ENCODE measurements at places on chromosomes 5 and 9. TPM values are rescaled to one million over a fixed set of nuclear protein-coding genes. Genes with fewer than 3 reads are reported as not detected.
A peak's percentile ranks its signal among the peaks of the same experiment; 100 is the strongest.

MOB3B gene
- total RNA-seq: 2.5 TPM

ZCCHC10 gene
- 27.2 TPM for total RNA-seq

DNA sequence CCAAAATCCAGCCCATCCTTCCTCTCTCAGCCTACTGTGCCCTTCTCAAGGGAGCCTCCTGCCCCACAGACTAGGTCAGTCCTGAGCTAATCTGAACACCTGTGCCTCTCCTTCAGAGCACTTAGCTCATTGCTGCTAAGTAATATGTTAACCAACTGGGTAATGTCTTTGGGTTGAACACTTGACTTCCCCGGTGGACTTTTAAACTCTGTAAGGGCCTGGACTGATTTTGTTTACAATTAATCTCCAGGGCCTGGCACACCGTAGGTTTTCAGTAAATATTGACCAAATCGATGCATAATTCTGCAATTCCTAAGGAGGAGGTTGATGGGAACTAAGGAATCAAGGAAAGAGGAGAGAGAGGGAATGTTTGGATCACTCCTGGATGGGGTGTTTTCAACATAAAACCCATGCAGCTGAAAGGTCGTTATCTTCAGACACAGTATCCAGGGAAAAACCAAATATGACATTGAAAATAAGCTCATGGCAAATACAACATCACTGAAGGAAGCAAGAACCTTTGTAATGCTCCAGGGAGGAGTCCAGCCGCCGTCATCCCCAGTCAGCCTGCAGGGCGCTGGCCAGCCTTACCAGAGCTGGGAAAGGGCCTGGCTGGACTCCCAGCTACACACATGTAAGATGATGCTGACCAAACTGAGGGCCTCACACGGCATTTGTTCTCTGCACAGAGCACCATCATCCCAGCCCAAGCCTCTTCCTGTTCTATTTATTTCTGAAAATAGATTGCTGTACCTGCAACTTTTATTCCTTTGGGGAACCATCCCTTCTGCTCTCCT lies 166.3 kb downstream of the C5orf15 start:
- H3K27me3 ChIP-seq: peaks cover 26% of the 10 kb centered on the region
- no peak overlapping the region for H3K4me3 ChIP-seq
- no peaks in the 10 kb centered on the region for H3K36me3 ChIP-seq
- no peak overlapping the region for H3K27ac ChIP-seq
- no peak for DNase-seq
- H3K4me1 ChIP-seq: peaks cover 2% of the 10 kb centered on the region

GABRP gene
- not detected for total RNA-seq

DNA sequence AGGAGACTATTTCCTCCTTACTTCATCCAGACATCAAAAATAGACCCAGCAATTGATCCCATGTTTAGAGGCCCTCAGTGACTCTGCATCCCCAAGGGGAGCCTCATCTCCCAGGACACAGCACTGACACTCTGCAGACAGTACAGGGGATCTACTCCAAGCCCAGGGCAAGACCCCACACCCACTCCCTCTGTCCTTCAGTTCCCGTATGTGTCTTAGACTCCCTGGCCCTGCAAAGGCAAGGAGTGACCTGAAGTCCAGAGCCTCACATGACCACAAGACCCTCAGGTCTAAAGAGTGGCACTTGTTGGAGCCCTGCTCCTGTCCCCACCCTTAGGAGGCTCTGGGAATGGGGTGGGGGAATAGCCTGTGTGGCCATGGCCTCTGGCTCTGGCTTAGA lies 21.7 kb downstream of the IGIP start:
- peaks cover 14% of the 10 kb centered on the region for H3K4me1 ChIP-seq
- no peaks in the 10 kb centered on the region for H3K36me3 ChIP-seq
- H3K27me3 ChIP-seq: peaks cover 28% of the 10 kb centered on the region
- DNase-seq: no peak

C9orf43 gene
- 0.60 TPM for total RNA-seq

- H3K27ac ChIP-seq: no peak overlapping the region
- no peaks in the 10 kb centered on the region for H3K36me3 ChIP-seq
- DNase-seq: no peak
- no peaks in the 10 kb centered on the region for H3K4me1 ChIP-seq
- H3K27me3 ChIP-seq: peaks cover 2% of the 10 kb centered on the region
These were observed 144.6 kb upstream of the FBN2 start for GRCh38 chr5:128682669-128683068.

GRCh38 chr5:73751254-73751914 lies 125.4 kb downstream of the ARHGEF28 start:
- no peak overlapping the region for H3K4me3 ChIP-seq
- peaks cover 37% of the 10 kb centered on the region for H3K27me3 ChIP-seq
- no peaks in the 10 kb centered on the region for H3K36me3 ChIP-seq
- no peak overlapping the region for H3K27ac ChIP-seq

ACER2 gene
- 2.6 TPM for total RNA-seq

GRCh38 chr9:128723352-128723865 lies 518 bp downstream of the ZDHHC12 start:
- no peaks in the 10 kb centered on the region for H3K27me3 ChIP-seq
- peaks cover 52% of the 10 kb centered on the region for H3K4me1 ChIP-seq
- H3K4me3 ChIP-seq: peak overlapping the region; percentile 97
- DNase-seq: no peak

GRCh38 chr9:22244139-22245011 lies 202.2 kb upstream of the DMRTA1 start:
- peak; percentile 57 for DNase-seq
- H3K4me3 ChIP-seq: no peak overlapping the region
- no peak overlapping the region for H3K27ac ChIP-seq
- H3K4me1 ChIP-seq: peaks cover 22% of the 10 kb centered on the region
- peaks cover 28% of the 10 kb centered on the region for H3K27me3 ChIP-seq
- no peaks in the 10 kb centered on the region for H3K36me3 ChIP-seq

IL9 gene
- not detected for total RNA-seq

LCN1 gene
- not detected for total RNA-seq

GRCh38 chr9:122229485-122229837 lies 704 bp upstream of the LHX6 start:
- H3K36me3 ChIP-seq: no peaks in the 10 kb centered on the region
- no peak overlapping the region for H3K4me3 ChIP-seq
- peaks cover 29% of the 10 kb centered on the region for H3K27me3 ChIP-seq
- no peak for DNase-seq
- no peaks in the 10 kb centered on the region for H3K4me1 ChIP-seq
- H3K27ac ChIP-seq: no peak overlapping the region

GRCh38 chr5:59588922-59589321 lies 304.6 kb downstream of the PDE4D start:
- H3K36me3 ChIP-seq: no peaks in the 10 kb centered on the region
- H3K27me3 ChIP-seq: peaks cover 21% of the 10 kb centered on the region
- H3K4me1 ChIP-seq: peaks cover 14% of the 10 kb centered on the region
- H3K27ac ChIP-seq: no peak overlapping the region
- H3K4me3 ChIP-seq: no peak overlapping the region

IFNA21 gene
- total RNA-seq: not detected

GRCh38 chr5:138425079-138425478 lies 13.8 kb upstream of the REEP2 start:
- no peaks in the 10 kb centered on the region for H3K4me1 ChIP-seq
- no peak for DNase-seq
- H3K27ac ChIP-seq: peak overlapping the region; percentile 10
- no peak overlapping the region for H3K4me3 ChIP-seq
- H3K27me3 ChIP-seq: no peaks in the 10 kb centered on the region

GRCh38 chr5:140351609-140352334 lies 5.4 kb upstream of the HBEGF start:
- H3K4me3 ChIP-seq: no peak overlapping the region
- peaks cover 7% of the 10 kb centered on the region for H3K27me3 ChIP-seq
- H3K36me3 ChIP-seq: no peaks in the 10 kb centered on the region
- peak; percentile 84 for DNase-seq

GRCh38 chr5:180070756-180071530 lies 616 bp downstream of the RNF130 start:
- H3K4me3 ChIP-seq: peak overlapping the region; percentile 63
- peaks cover 2% of the 10 kb centered on the region for H3K36me3 ChIP-seq
- peak overlapping the region; percentile 1 for H3K27ac ChIP-seq
- peaks cover 31% of the 10 kb centered on the region for H3K27me3 ChIP-seq

PCDHGB2 gene
- 0.13 TPM for total RNA-seq

DNA sequence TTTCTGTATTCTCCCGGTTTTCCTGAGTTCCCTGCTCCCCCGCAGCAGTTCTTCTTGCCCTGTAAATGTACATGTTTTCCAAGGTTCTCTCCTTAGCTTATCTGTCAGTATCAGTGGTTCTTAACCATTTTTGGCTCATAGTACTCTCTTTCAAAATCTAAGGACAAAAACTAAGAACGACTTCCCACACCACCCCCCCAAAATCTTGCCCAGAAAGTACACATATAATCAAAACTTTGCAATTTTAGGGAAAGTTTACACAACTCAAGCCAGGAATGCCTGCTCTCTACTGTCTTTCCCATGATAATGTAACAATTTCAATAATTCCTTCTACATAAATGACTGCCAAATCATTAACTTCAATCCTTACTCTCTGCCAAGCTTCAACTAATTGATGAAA lies 4.5 kb downstream of the DCAF12 start:
- H3K36me3 ChIP-seq: peaks cover 61% of the 10 kb centered on the region
- H3K4me3 ChIP-seq: no peak overlapping the region
- no peaks in the 10 kb centered on the region for H3K27me3 ChIP-seq

DNA sequence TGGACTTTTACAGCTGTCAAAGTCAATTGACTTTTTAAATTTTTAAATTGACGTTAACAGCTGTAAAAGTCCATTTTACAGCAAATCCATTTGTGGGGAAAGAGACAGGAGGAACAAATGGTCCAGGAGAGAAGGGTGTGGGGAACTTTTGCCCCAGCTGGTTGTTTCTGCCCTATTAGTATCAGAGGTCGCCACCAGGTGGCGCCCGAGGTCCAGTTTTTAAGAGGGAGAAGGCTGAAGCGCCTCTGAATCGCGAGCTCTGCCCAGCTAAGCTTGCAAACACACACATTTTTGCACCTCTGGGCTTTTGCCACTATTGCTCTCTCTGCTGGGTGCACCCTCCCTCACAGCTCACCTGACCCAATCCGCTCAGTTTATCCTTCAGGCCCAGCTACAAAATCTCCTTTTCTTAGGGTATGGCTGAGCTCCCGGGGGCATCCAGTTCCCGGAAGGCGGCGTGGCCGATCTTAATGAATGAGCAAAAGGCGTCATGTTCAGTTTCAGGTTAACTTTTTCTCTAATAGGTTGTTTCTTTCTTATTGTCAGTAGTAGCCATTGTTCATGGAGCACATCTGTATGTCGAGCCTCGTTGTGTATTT lies 6.3 kb upstream of the TTLL11 start:
- H3K27me3 ChIP-seq: peaks cover 24% of the 10 kb centered on the region
- H3K27ac ChIP-seq: no peak overlapping the region
- DNase-seq: peak; percentile 85
- H3K36me3 ChIP-seq: peaks cover 4% of the 10 kb centered on the region

PCDHGB1 gene
- total RNA-seq: not detected

- no peak overlapping the region for H3K4me3 ChIP-seq
- no peak for DNase-seq
These were observed 35.6 kb downstream of the GPR21 start for GRCh38 chr9:123069010-123069481.

DNA sequence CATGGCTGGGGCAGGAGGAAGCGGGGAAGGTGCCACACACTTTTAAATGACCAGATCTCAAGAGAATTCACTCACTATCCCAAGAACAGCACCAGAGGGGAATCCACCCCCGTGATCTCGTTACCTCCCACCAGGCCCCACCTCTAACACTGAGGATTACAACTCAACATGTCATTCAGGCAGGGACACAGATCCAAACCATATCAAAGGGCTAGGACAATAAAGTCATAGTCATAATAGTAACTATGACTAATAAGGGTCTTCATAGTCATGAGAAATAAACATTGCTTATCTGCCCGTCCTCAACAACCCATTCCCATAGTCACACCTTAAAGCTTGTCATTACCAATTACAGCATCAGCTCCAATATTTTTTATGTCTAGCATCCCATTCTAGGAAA lies 65.3 kb upstream of the SMC2 start:
- no peaks in the 10 kb centered on the region for H3K27me3 ChIP-seq
- peaks cover 7% of the 10 kb centered on the region for H3K4me1 ChIP-seq

DNA sequence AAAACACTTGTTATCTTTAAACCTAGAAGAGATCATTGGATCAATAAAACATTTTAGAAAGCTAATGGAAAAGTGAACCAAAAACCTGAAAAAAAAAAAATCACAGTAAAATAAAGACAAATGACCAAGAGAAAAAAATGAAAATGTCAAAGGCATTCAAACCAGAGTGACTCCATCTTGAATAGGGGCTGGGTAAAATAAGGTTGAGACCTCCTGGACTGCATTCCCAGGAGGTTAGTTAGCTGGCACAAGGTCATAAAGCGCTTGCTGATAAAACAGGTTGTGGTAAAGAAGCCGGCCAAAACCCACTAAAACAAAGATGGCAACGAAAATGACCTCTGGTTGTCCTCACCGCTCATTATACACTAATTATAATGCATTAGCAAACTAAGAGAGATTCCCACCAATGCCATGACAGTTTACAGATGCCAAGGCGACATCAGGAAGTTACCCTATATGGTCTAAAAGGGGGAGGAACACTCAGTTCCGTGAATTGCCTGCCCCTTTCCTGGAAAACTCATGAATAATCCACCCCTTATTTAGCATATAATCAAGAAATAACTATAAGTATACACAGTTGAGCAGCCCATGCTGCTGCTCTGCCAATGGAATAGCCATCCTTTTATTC lies 116.7 kb upstream of the NEK6 start:
- H3K36me3 ChIP-seq: no peaks in the 10 kb centered on the region
- no peak overlapping the region for H3K27ac ChIP-seq
- peaks cover 9% of the 10 kb centered on the region for H3K27me3 ChIP-seq
- no peak overlapping the region for H3K4me3 ChIP-seq
- H3K4me1 ChIP-seq: no peaks in the 10 kb centered on the region
